CD4-positive, alpha-beta T cell treated with Interleukin-6 for 4 hours (primary cell): ENCODE measurements at places on chromosomes 2 and 18.

DNA sequence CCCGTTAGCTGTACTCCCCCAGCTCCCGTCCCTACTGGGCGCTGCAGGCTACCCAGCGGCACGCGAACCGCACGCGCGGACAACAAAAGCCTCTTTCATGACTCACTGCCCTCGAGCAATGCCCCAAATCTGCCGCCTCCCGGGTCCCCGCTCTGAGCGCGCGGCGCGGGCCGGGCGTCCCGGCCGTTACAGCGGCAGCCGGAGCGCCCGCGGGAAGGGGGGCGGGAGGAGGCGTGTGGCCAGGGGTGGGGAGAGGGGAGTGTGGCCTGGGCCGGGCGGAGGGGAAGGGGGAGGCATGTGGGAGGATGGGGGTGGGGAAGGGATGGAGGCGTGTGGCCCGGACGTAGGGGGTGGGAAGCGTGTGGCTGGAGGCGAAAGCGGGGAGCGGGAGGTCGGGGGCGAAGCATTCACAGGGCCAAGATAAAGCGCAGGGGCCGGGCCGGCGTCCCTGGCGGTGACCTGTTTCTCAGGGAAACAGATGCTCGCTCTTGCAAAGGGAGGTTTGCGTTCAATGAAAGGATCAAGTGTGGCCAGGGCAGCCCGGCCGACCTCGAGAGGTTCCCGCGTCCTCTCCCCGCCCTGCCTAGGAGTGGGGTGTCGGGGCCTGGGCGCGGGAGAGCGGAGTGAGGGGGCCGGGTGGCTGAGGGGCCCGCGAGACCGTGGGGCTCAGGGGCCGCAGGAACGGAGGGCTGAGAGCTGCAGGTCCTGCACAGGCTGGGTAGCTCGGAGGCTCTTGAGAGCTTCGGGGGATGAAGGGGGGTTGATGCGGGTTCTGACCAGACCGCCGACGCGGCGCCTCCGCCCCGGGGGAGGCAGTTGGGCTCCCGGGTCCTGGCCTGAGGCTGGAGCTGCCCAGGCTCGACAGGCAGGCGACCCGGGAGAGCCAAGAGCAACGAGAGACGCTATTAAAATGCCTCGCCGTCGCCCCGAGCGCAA lies 3.5 kb upstream of the NEUROD1 start:
- DNase-seq, result no peak

- DNase-seq, result no peak
Measured at GRCh38 chr2:124985270-124985669, 960.2 kb downstream of the CNTNAP5 start.

DNA sequence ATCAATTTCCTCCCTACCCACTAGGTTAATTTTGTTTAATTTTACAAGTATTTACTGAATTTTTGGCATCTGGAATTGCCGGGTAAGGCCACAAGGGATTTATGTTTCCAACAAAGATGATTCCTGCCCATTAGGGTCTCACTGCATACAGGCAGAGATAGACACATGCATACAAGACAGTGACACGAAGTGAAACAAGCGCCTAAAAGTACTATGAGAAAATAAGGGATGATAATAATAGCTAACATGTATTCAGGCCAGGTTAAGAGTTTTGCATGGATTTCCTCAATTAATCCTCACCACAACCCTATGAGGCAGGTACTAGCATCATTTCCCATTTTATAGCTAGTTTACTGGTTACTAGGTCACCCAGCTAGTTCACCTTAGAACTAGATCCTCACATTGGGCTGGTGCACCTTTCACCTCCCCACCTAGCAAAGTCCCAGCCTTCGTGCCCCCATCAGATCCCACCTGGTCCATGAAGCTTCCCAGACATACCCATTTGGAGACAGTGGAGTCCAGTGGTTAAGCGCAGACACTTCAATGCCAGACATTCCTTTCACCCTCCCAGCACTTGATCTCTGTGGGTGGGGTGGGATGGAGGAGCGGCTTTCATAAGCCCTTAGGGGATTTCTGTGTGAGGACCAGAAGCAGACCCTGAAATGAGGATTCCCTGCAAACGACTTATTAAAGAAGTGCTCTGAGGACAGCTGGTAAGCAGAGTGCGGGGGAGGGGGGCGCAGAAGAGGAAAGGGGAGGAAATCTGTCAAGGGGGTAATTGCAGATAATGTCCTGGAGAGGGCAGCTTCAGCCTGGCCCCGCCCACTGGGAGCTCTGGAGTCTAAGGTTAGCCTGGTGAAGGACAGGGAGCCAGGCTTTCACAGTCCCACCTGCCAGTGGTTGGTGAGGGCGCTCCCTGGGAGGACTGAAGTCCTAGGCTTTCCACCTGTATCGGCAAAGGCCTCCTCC lies 5.8 kb upstream of the DGUOK start:
- DNase-seq, result peak; percentile 54

- no peak for DNase-seq
Measured at GRCh38 chr2:20434588-20435294, 12.1 kb upstream of the RHOB start.

- no peak for DNase-seq
Measured at GRCh38 chr18:76486038-76486437, 9.0 kb downstream of the ZNF516 start.

- DNase-seq, result peak; percentile 37
Measured at GRCh38 chr18:48868468-48869466, 82.0 kb downstream of the SMAD7 start.

GRCh38 chr2:101371636-101372035 lies 15.7 kb downstream of the CREG2 start:
- DNase-seq, result no peak

DNA sequence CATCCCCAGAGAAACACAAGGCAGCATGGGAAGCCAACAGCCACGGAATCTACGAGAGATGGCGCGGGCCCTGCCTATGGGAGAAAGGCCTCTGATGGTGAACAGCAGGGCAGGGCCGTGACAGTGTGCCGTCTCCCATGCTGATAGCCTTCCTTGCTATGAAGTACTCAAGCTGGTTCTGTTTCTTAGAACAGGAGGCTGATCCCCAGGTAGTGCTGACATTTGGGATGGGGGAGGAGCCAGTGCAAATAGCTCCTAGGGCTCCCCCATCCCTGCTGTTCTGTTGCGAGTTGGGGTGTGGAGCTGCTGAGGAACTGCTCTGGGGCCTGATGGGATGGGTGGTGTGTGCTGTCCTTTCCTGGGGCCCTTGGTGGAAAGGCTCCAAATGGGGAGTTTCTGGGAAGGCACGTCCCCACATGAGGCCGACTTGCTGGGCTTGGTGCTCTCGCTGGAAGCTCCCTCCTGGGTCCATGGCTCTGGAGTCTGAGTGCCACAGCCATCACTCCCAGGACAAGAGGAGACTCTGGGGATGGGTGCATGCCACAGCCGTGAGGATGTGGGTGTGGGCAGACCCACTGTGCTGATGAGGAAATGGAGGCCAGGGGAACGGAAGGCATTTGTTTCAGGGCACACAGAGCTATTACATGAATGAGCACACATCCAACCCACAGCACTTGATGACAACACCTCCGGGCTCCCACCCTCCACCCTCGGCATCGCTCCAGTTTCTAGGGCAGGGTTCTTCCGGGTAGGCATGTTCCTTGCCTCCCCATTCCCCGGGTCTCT lies 246.8 kb downstream of the HDAC4 start:
- DNase-seq, result no peak

DNA sequence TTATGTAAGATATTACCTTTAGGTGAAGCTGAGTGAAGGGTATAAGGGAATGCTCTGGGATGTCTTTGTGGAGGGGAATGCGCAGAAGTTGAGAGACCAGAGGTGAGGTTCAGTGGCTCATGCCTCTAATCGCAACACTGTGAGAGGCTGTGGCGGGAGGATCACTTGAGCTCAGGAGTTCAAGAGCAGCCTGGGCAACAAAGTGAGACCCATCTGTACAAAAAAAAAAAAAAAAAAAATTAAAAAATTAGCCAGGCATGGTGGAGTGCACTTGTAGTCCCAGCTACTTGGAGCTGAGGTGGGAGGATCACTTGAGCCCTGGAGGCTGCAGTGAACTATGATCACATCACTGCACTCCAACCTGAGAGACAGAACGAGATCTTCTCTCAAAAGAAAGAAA lies 57.3 kb upstream of the SP3 start:
- no peak for DNase-seq

DNA sequence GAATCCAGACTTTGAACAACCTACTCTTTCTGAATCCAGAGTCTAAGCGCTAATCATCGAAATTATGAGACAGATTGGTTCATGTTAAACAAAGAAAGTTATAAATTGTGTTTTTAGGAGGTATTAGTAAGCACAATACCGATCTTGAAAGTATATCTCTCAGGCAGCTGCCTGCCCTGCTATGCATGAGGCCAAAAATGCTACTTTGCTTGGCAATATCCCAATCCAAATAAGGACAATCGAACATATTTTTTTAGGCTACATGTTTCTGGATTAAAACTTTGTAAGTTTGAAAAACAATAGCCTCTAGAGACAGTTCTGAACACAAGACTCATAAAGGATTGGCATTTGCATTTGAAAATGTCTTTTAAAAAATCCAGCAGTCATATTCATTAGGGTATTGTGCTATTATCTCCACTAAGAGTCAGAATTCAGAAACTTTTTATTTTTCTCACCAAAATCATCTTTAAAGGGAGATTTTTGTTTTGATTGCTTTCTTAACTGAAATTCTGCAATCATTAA lies 167.1 kb downstream of the PDE1A start:
- DNase-seq, result no peak

- no peak for DNase-seq
Measured at GRCh38 chr2:237066396-237066795, 19.3 kb upstream of the COPS8 start.

- no peak for DNase-seq
Measured at GRCh38 chr2:84717302-84717701, 163.6 kb downstream of the TRABD2A start.

- no peak for DNase-seq
Measured at GRCh38 chr2:216242365-216242764, 129.9 kb downstream of the MARCHF4 start.

DNA sequence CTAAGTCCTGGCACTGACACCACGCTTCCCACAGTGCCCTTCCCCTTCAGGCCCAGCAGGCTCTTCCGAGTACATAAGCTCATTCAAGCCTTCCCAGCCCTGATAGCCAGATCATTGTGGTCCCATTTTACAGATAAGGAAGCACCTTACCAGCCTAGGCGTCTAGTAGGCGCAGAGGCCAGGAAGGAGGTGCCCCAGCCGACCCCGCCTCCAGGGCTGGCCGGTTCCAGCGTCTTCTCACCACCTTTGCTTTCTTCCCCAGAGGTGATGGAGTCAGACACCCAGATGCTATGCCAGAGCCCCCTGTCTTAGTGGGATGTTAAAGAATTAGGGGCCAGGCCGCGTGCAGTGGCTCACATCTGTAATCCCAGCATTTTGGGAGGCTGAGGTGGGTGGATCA lies 28.9 kb upstream of the EFHD1 start:
- no peak for DNase-seq

DNA sequence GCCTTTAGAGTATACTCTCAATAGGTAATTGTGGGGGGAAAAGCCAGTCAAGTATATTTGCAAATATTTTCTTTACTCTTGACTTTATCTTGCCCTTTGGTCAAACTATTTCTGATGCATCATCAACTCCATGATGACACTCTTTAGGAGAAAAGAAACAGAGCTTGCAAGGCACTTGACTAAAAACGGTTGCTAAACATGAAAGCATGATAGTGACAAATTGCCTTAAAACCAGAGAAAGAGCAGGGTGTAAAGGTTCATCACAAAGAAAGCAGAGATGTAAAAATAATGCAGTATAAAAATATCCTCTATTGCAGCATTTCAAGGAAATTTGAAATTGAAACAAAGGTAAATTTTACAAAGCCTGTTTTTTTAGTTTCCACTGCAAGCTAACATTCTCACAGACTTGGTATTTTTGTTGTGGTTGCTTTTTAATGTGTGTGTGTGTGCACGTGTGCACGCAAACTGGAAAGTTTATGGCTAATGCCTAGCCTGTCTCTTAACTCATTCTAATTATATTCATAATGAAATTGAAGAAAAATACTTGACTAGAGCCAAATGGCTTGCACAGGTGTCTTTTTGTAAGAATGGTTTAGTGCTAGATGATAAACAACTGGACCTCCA lies 503.6 kb downstream of the ARHGAP15 start:
- no peak for DNase-seq

DNA sequence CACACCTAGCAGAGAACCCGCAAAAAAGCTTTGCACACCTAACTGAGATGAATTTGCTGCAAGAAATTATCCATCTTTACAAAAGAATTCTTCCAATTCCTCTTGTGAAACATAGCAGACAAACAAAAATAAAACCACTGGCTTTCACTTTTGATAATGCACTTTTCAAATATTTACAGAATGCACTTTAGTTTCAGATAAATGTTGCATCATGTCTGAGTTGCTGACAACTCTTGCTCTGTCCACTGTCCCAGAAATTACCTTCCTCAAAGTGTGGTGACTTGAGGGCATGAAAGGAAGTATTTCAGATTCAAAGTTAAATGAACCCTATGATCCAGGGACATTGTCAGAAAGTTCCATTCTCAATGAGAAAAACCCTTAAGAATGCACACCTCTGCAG lies 256.2 kb upstream of the PARD3B start:
- no peak for DNase-seq

- no peak for DNase-seq
Measured at GRCh38 chr2:201415149-201415548, 36.1 kb downstream of the TRAK2 start.

- DNase-seq, result no peak
Measured at GRCh38 chr2:122205641-122206040, 450.2 kb downstream of the TSN start.

DNA sequence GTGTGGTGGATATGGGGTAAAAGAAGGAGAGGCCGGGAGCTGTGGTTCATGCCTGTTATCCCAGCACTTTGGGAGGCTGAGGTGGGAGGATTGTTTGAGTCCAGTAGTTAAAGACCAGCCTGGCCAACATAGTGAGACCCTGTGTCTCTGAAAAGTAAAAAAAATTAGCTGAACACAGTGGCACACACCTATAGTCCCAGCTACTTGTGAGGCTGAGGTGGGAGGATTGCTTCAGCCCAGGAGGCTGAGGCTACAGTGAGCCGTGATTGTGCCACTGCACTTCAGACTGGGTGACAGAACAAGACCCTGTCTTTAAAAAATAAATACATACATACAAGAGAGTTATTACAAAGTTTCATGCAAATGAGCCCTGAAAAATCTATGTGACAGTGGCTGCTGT lies 80.6 kb downstream of the SPTBN1 start:
- no peak for DNase-seq

DNA sequence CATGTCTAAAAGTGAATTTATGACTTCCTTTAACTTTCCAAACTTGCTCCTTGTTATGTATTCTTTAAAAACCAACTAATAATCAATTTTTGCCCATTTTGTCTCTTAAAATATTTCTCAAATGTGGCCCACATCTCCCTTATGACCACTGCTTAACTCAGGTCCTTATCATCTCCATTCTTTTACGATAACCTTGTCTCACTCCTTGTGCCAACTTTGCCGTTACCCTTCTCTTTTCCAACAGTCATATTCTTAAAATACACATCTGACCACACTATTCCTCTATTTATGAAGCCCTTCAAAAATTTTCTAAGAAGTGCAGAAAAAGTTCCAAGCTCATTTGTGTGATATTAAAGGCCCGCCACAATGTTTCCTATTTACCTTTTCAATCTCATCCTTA lies 47.8 kb downstream of the PPP1R1C start:
- no peak for DNase-seq
